ENCODE measurements at places on chromosomes 12 and 14. TPM values are rescaled to one million over a fixed set of nuclear protein-coding genes. Genes with fewer than 3 reads are reported as not detected.

DNA sequence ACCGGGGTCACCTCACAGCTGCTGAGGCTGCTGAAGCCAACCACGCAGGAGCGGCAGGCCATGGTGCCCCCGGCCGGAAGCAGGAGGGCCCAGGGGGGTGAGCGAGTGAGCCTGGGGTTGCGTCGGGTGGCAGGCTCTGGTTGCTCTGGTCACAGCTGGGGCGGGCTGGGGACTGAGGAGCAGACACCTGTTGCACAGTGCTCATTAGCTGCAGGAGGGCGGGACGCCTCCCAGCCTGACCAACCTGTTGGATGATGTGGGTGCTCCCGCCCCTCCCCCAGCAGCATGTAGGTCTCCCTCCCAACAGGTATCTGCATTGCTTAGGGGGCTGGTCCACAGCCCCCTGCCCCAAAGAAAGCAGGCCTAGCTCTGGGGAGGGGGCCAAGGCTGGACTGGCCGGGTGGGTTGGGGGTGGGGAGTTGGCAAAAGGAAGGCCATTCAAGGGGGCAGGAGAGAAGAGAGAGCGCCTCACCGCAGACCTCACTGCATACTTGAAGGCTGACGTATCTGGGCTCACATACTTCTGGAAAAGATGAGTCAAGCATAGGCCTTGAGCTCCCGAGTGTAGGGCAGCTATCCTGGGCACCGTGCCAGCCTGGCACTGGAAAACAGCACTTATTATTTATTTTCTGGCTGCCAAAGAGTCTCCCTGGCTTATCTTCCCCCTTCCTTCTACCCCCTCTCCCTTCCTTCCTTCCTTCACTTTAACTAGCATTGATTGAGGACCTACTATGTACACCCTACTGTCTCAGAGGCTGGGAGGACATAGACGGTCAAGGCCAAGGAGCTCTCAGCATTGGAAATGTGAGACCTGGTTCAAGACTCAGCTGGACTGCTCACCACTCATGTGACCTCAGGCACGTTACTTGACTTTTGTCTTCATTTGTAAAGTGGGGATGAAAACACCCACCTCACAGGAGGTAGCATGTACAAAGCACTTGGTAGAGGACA, at the start of gene KRT80:
KRT80 (minus strand) TSS at position 174 of the 951 bp plus-strand sequence; CDS start at position 62, 112 bp downstream.
- H3K27me3 ChIP-seq, result peaks cover 3% of the 10 kb centered on the region
- peak within 1 kb of the TSS; percentile 98 for H3K27ac ChIP-seq
- H3K36me3 ChIP-seq, result no peaks in the 10 kb centered on the region
- peak within 1 kb of the TSS; percentile 75 for H3K4me3 ChIP-seq
- peaks cover 33% of the 10 kb centered on the region for H3K4me1 ChIP-seq
- no peak for DNase-seq

DNA sequence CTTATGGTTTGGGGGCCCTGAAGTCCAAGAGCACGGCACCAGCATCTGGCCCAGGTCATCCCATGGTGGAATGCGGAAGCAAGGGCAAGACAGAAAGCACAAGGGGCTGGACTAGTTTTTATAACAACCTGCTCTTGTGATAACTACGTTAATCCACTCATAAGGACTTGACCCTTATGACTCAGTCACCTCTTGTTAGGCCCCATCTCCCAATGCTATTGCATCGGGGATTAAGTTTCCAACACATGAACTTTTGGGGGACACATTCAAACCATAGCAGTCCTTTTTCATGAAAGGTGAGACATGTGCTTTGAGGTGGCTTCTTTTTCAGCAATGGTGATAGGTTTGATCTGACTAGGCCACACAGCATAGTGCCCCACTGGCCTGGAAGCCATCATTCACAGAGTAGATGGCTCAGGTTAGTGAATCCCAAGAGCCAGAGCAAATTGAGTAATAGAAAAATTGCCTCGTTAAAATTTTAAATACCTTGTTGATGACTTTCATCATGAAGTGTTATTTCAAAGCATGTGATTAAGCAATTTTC, 12.1 kb downstream of the FRMD6 start:
- H3K27me3 ChIP-seq, result no peaks in the 10 kb centered on the region
- H3K36me3 ChIP-seq, result peaks cover 27% of the 10 kb centered on the region
- DNase-seq, result no peak
- peaks cover 12% of the 10 kb centered on the region for H3K4me1 ChIP-seq
- H3K4me3 ChIP-seq, result no peak overlapping the region

GRCh38 chr12:89299931-89300330, 52.4 kb downstream of the DUSP6 start:
- no peak for DNase-seq
- no peaks in the 10 kb centered on the region for H3K27me3 ChIP-seq
- no peak overlapping the region for H3K27ac ChIP-seq
- no peaks in the 10 kb centered on the region for H3K36me3 ChIP-seq

The TOMM20L gene
- not detected for total RNA-seq
